ENCODE measurements at places on chromosomes 7 and 10. TPM values are rescaled to one million over a fixed set of nuclear protein-coding genes. Genes with fewer than 3 reads are reported as not detected.
A peak's percentile ranks its signal among the peaks of the same experiment; 100 is the strongest.

DNA sequence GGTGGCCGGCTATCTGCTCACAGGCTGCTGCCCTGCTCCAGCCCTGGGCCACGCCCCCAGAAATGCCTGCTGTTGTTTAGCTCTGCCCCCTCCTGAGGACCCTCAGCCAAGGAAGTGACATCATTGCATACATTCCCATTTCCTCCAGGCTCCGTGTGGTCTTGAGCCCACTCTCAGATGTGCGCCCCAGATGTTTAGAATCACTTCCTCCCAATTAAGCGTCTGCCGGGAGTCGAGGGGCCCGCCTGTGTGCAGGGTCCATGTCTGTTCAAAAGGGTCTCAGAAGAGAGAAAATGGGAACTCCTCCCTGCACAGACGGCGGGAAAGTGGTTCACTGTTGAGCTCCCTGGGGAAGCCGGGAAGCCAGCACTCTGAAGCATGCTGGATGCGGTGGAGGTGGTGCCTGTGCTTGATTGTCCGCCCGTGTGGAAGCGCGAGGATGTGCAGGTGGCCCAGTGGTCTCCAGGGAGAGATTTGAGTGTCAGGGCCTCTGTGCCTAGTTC, 116.9 kb upstream of the PPIF start:
- no peak for DNase-seq

Gene UCN3
- 4.5 TPM for total RNA-seq

- no peak for DNase-seq
Observed at GRCh38 chr10:89351412-89351779, 23.6 kb downstream of the IFIT3 start.

Gene CLCN1
- not detected for total RNA-seq

- no peak for DNase-seq
Observed at GRCh38 chr7:139358541-139359365, 941 bp upstream of the LUC7L2 start.

Gene CDK14
- 5.5 TPM for total RNA-seq

GRCh38 chr7:70781922-70782311, 350.0 kb upstream of the GALNT17 start:
- DNase-seq, result no peak

GRCh38 chr7:106418094-106418493, 133.3 kb upstream of the NAMPT start:
- no peak for DNase-seq

DNA sequence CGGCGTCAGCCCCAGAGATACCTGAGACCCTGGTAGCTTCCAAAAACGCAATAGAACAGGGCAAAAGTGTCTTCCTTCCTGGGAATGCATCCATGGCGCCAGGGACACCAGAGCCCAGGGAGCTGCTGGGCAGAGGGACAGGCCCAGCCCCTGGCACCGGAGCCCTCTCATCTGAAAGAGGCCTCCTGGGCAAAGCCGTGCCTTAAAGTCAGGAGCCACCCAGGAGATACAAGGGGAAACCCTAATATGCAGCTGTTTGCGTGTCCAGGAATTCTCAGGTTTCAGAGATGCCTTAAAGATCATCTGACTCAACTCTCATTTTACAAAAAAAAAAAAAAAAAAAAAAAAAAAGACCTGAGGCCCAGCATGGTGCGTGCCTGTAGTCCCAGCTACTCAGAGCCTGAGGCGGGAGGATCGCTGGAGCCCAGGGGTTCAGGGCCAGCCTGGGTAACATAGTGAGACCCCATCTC, 28.0 kb downstream of the NUDT1 start:
- no peak for DNase-seq

- DNase-seq, result no peak
Observed at GRCh38 chr10:84217746-84218145, 7.6 kb downstream of the LRIT2 start.

DNA sequence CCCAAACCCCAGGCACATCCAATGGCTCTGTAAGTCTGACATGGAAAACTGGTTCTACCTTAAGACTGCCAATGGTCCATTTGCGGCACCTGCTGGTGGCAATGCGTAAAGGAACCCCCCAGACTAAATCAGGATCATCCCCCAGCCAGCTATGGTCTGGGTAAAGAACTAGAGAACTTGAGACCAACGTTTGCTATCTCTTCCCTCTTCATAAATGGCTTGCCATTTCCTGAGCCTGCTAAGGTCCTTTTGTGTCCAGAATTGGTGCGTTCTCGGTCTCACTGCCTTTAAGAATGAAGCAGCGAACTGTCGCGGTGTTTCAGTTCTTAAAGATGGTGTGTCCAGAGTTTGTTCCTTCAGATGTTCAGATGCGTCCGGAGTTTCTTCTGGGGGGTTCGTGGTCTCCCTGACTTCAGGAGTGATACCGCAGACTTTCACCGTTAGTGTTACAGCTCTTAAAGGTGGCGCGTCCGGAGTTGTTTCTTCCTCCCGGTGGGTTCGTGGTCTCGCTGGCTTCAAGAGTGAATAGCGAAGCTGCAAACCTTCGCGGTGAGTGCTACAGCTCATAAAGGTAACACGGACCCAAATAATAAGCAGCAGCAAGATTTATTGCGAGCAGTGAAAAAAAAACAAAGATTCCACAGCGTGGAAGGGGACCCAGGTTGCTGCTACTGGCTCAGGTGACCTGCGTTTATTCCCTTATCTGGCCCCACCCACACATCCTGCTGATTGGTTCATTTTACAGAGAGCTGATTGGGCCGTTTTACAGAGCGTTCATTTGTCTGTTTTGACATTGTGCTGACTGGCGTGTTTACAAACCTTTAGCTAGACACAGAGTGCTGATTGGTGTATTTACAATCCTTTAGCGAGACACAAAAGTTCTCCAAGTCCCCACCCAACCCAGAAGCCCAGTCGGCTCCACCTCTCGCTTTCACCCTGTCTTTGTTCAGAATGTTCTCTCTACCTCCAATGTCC, 95.4 kb downstream of the ELMO1 start:
- peak; percentile 28 for DNase-seq

- no peak for DNase-seq
Observed at GRCh38 chr7:43232366-43232765, 119.9 kb downstream of the HECW1 start.

GRCh38 chr10:24242562-24242961, 33.6 kb downstream of the KIAA1217 start:
- DNase-seq, result no peak

Gene ZNF282
- total RNA-seq, result 24.2 TPM

DNA sequence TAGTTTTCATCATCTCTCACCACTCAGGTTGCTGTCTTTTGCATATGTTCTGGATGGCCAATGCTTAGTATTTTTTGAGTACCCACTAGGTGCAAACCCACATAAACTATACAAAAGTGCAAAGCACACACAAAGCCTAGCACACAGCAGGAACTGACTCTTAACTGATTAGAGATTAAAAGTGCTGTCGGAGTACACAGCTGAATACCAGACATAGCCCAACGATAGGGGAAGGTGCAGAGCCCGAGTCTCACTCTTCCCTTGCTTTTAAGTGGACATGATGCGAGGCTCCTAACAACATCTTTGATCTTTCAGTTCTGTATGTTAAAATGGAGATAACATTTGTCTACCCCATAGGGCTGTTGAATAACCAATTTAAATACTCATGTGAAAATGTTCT, 90.8 kb downstream of the DPY19L1 start:
- DNase-seq, result no peak

DNA sequence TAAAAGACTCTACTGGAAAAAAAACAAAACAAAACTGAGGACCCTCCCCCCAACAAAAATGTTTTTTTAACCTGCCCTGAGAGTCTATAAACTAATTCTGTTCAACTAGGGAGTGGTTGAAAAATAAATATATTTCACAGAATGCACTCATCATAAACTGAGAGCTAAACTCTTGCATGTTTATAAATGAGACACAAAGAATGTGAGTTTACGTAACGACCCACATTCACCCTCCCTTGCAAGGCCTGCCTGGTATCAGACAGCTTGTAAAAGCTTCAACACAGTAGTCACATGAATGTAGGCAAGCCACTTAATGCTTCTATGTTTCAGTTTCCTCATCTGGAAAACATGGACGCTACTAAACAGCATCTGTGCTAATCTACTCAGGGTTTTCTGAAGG, 50.3 kb downstream of the JAZF1 start:
- DNase-seq, result peak; percentile 34

DNA sequence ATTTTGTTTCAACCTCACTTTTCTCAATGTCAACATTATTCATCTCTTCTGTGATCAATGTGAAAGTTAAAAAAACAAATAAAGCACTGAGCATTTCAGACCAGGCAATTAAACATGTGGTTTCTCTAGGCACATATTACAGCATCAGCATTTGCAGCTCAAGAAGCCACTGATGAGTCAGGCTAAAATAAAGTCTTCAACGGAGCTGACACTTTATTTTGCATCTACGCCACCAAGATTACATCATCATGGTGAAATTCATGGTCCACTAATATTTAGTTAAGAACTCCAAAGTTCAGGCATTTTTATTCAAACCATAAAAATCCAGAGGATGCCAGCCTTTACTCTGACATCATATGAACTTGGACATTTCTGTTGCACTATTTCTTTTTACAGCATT, 33.0 kb downstream of the MAGI2 start:
- DNase-seq, result no peak

- no peak for DNase-seq
Observed at GRCh38 chr10:58781873-58782488, 269.3 kb downstream of the BICC1 start.

Gene RPEL1
- not detected for total RNA-seq

Gene FAM25C
- not detected for total RNA-seq

DNA sequence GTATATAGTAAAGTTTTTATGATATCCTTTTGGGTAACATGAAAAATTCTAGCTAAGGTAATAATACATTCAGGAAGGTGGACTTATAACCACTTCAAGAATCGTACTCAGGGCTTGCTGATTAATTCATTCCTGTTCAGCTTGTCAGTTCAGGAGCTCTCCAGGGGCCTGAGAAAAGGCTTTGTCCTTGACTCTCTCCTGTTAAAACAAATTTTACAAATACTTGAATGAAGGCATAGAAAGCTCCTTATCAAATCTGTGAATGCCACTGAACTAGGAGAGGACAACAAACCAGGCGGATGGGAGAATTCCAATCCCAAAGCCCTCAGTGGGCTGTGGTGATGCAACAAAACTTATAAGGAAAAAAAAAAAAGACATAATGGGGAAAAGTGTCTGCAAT, 354.5 kb upstream of the ZMIZ1 start:
- DNase-seq, result no peak

GRCh38 chr10:125607689-125608290, 75.2 kb downstream of the TEX36 start:
- no peak for DNase-seq

DNA sequence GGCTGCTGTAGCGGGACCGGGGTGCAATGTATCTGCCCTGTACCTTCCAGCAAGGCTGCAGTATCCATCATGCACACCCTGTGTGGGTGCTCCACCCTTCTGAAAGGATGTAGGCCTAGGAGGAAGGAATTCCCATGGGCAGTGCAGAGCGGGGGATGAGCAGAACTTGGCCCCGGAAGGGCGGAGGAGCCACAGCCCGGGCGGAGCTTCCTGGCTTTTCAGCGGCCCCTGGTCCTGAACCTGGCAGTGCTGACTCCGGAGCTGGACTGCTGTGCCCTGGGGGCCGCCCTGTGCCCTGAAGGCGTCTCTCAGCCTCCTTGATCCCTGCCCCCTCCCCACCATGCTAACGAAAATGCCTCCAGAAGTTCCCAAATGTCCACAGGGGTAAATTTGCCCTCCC, 175.8 kb downstream of the TCERG1L start:
- no peak for DNase-seq

Gene RADIL
- total RNA-seq, result 1.9 TPM

GRCh38 chr7:147415991-147416390, 1174.6 kb upstream of the C7orf33 start:
- DNase-seq, result no peak

DNA sequence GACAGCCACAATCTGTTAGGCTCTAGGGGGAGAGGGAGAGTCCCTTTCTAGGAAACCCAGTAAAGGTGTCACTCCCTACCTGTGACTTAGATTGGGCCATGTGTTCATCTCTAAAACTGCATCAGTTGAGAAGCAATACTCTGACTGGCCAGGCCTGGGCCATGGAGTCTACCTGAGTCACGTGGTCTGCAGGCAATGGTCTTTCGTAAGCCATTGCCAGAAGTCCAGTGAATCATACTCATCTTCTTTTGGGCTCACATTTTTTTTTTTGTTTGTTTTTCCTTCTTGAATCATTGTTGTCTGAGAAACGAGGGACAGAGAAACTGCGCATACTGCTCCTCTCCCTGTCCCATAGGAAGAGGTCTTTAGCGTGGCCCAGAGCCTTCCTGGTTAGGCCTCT, 215.6 kb downstream of the CCSER2 start:
- no peak for DNase-seq

DNA sequence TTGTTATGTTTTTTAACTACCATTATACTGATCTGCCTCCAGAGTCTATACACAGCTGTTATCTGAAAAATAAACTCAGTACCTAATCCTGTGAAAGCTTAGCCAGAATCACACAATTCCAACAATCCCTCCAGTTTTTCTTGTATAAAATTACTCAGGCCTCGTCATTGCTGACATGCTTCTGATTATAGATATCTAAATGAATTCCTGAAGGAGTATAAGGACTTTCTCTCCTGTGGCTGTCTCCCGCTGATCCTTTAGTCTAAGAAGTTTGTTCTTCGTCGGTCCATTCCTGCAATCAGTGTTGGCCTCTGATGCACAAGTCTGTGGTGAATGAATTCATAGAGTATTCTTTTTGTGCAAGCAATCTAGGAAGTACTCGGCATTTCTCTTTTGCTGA, 288.9 kb upstream of the SEMA3C start:
- no peak for DNase-seq

Gene IDI2
- not detected for total RNA-seq

Data from left colon (tissue), 2 donors.